ENCODE measurements at places on chromosomes 2 and 18.

DNA sequence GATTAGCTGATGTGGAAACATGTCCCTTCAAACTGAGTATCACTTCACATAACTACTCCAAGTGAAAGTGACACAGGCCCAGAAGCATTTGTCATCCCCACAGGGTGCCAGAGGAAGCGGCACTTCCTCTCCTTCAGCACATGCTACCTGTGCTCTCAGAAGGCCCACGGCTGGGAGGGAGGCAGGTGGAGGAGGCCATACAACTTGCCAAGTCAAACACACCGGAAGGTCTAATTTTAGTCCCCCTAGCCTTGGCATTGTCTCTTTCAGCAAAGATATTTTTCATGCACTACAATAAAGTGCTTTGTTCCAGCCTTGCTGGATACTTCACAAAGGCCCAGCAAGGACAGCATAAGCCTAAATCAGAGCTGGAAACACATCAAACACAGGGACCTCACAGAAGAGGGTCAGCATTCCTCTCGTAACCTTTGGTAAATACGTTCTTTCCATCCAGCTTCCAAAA lies 38.0 kb downstream of the VSNL1 start:
- DNase-seq: no peak

DNA sequence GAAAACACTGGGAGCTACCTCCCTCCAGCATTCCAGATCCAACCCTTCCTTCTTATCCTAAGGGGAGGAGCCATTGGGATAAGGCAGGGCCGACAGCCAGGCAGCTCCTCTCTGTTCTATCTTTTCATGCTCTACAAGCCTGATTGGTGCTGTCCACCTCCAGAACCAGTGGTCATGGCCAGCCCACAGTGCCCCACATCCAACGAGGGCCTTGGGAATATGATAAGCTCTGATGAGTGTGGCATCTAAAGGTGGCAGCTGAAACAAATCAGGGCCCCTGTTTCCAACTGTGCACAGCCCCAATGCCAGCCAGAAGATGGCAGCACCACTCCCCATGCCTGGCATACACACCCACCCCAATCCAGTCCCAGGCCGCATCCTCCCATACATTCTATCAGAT lies 329.3 kb downstream of the C1D start:
- no peak for DNase-seq

- DNase-seq: no peak
These were observed 300.0 kb upstream of the SMIM21 start for GRCh38 chr18:75727456-75727855.

DNA sequence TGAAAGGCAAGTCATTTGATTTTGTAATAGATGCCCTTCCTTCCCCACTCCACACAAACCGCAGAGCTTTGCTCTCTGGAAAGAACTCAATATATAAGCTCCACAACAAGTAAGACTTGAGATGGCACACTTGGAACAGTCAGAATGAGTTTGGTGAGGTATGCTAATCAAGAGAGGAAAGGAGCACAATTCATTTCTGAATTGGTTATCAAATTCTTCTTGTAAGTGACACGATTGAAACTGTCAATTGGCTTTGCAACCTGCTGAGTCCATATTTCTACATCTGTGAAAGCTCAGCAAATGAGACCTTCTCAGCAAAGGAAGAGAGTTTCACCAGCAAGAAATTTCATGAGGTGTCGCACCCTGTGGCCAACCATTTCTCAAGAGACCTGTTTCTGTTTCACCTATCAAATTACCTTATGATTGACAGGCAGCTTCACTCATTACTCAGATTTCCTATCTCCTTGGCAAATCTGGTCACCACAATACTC lies 19.1 kb downstream of the CTLA4 start:
- DNase-seq: no peak

- DNase-seq: no peak
These were observed 146.5 kb downstream of the FAM210A start for GRCh38 chr18:13579874-13580273.

DNA sequence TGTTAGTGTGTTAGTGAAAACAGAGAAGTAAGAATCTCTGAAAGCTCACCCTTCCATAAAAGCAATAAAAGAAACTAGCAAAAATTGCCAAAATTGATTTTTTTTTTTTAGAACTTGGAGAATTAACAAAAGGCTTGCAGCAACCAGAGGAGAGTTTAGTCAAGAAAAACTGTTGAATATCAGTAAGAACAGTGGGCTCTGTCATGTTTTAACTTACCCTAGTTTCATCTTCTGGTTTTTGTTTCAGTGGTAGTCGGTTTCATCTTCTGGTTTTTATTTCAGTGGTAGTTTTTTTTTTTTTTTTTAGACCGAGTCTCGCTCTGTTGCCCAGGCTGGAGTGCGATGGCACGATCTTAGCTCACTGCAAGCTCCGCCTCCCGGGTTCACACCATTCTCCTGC lies 580.9 kb downstream of the NYAP2 start:
- DNase-seq: no peak

DNA sequence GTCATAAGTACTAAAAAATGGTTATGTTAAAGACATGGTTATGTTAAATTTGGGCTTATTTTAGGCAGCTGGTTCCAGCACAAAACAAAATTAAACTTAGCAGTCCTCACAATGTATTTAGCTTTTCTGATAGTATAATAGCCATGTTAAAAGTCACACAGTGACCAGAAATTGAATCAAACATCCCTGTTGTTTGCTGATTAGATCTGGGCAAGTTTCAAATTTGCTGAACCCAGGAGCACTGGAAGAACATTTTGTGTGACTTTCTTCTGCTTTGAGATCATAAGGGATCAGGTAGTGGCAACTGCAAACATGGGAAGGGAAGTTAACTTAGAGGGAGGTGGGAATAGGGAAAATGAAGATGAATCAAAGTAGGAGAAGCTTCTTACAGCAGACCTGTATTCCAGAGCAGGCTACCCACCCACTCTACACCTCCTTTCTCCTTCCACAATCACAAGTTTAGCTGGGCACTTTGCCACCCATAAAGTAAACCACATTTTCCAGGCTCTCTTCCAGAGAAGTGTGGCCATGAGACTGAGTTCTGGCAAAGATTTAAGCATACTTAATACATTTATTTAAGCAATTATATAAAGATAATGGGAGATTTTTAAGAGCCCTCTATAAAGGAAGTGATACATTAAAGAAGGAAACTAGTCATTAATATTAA lies 616.1 kb upstream of the LRATD1 start:
- DNase-seq: no peak

GRCh38 chr2:109428281-109428680 lies 185.5 kb downstream of the SEPTIN10 start:
- no peak for DNase-seq

DNA sequence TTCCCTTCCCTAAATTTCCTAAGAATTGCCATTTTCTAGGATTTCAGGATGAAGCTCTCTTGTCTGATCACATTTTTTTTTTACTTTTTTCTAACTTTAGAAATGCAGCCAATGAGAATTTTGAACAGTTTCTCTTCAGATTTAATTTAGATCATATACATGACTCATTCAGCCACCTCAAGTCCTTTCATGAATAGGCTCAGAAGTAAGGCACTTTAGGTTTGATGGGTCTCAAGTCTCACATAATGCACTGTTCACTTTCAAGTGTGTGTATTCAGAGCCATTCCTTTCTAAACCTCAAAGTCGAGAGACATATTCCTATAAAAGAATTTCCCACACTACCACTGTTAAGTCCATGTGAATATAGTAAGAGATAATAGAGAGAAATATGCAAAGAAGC lies 614.1 kb upstream of the VRK2 start:
- DNase-seq: no peak

GRCh38 chr2:228602288-228602687 lies 420.8 kb upstream of the SPHKAP start:
- DNase-seq: no peak

GRCh38 chr2:36356990-36357846 lies 1.6 kb downstream of the CRIM1 start:
- peak; percentile 64 for DNase-seq

DNA sequence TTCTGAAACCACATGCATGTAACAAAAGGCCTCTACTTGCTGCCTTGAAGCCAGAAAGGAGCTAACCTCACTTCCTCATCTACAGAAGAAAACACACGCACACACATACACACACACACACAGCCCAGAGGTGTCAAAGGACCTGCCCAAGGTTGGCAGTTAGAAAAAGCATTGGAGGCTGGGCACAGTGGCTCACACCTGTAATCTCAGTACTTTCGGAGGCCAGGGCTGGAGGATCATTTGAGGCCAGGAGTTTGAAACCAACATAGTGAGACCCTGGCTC lies 125.9 kb upstream of the RNF152 start:
- no peak for DNase-seq

DNA sequence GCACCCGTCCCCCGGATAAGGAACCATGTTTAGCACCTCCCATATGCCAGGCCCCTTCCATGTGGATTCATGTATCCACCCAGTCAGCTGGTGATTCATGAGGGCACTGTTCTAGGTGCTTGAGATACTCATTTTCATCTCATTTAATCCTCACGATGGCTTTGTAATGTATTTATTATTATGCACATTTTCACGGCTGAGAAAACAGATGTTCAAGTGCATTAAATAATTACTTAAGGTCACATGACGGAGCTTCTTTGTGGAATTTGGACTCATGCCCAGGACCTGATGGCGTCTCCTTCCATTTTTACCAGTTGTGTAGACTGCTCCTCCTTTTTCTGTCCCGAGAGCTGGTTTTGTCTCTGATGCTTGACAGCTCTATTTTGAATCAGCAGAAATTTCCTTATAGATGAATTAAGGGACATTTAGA lies 72.2 kb upstream of the RBM44 start:
- no peak for DNase-seq

- no peak for DNase-seq
These were observed 36.5 kb downstream of the GALM start for GRCh38 chr2:38702413-38702812.

GRCh38 chr2:180647221-180647620 lies 333.2 kb upstream of the UBE2E3 start:
- DNase-seq: no peak

GRCh38 chr2:190838492-190838910 lies 42.1 kb upstream of the GLS start:
- no peak for DNase-seq

DNA sequence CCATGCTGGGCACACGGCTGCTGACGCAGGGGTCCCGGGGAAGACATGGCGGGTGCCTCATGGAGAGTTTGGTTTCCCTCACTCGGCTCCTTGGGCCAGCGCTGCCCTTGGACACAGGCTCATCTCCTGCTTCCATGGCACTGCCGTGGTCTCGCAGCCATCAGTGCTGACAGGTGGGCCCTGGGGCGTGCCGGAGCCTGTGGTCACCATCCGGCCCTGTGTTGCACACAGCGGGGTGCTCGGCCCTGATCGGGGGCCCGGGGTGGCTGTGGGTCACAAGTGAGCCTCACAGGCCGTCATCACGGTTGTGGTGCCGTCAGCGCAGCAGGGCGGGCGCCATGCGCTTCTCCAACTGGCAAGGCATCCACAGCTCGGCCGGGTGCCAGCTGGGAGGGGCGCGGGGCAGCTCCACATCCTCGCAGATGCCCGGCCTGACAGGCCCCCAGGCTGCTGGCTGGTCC lies 582 bp downstream of the RTP5 start:
- no peak for DNase-seq

DNA sequence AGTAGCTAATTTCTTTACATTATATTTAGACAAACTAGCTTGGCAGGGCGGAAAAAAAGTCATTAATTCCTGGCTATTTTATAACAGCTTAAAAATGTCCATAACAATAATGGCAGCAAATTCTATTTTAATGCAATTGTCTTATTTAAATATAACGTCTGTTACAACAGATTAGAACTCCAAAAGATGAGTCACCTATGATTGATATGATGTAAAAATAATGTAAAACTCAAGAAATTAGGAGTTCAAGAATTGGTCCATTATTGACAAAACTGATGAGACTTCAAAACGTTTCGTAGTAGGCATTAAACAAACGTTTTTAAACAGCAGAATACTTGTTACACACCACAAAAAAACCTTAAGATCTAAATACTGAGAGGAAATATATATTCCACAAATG lies 2.7 kb downstream of the XPO1 start:
- DNase-seq: no peak

DNA sequence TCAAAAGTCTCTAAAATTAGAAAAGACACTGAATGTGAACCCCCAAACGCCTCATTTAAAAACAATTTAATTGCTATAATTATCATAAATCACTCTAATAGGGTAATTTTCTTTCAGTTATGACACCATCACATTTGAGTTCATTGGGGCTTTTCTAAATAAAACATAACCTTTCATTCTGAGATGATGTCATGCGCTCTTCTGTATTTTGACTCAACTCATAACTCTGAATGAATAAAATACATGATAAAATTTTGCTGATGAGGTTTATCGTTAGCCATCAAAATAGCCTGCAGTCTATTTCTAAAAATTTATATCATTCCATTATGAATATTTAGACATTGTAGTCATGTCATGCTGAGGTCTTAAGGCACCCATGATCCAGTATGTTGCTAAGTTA lies 1099.7 kb downstream of the SUCLG1 start:
- no peak for DNase-seq

GRCh38 chr2:69578198-69578540 lies 65.4 kb downstream of the AAK1 start:
- no peak for DNase-seq

GRCh38 chr2:121483846-121484245 lies 46.8 kb upstream of the RNU4ATAC start:
- DNase-seq: no peak
